IMR-90 (cell line): ENCODE measurements at places on chromosomes 7 and 10. TPM values are rescaled to one million over a fixed set of nuclear protein-coding genes. Genes with fewer than 3 reads are reported as not detected.

Gene RASA4B
- total RNA-seq = 1.8 and 3.3 TPM in 2 replicates

Gene CALHM3
- not detected in 2 replicates for total RNA-seq

Gene GCK
- 0.18 and 0.28 TPM in 2 replicates for total RNA-seq

DNA sequence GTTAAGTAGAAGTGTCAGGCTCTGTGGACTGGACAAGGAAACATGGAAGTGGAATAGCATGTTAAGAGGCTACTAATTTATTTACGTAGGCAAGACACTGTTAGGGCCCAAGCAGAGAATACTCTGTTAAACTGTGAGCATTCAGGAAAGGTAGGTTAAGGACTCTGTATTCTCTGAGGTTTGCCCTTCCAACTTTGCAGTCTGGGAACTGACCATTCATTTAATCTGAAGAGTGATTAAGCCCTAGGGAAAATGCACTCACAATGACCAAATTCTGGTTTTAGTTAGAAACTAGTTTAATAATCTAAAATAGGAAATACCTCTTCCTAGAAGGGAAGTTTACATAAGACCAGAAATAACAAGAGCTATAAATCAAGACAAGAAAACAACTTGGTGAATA lies 266.6 kb downstream of the SUGCT start:
- no peak for DNase-seq

DNA sequence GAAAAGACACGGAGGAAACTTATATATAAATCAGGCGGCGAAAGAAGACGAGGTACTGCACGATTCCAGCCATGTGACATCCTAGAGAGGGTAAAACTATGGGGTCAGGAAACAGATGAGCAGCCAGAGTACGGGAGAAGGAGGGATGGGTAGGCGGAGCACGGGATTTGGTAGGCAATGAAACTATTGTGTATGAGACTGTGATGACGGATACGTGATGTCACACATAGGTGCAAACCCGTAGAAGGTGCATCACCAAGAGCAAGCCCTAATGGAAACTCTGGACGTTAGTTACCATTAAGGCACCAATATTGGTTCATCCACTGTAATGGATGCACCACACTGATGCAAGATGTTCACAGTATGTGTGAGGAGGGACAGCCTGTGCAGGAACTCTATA lies 93.8 kb upstream of the MGMT start:
- DNase-seq = no peak

GRCh38 chr7:12456506-12456905 lies 52.8 kb upstream of the VWDE start:
- DNase-seq = no peak

GRCh38 chr10:52297747-52298146 lies 16.3 kb upstream of the DKK1 start:
- no peak for DNase-seq

DNA sequence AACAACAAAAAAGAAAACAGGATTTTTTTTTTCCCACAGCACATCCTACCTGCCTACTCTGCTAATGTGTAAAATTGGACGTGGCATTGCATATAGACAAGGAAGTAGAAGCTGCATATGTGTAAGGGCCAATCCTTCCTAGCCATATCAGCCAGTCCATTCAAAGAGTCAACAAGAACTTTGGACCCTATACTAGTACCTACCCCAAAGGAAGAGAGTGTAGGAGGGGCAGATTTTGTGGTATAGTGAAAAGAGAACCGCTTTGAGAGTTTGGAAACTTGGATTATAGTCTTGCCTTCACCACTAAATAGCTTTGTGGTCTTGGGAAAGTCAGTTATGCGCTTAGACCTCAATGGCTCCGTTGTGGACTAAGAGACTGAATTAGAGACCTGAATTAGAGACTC lies 12.1 kb upstream of the MCU start:
- DNase-seq = no peak

DNA sequence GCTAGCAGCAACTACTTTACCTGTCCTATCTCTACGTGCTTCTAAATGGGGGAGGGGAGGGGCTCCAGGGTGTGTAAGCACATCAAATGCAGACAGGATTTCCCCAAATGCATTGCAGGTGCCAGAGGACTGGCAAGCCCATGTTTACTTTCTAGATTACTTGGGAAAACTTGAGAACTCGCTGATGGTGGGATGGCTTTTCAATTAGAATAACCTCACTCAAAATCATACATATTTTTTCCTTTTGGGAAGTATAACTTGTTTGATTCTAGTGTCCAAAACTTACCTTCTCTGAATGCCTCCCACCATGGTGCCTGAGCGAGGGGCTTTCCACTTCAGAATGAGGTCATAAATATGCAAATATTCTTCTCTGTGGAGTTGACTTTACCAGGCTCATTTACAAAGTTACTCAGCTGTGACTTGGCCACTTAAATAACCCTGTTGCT lies 191.3 kb upstream of the RHOBTB1 start:
- no peak for DNase-seq

DNA sequence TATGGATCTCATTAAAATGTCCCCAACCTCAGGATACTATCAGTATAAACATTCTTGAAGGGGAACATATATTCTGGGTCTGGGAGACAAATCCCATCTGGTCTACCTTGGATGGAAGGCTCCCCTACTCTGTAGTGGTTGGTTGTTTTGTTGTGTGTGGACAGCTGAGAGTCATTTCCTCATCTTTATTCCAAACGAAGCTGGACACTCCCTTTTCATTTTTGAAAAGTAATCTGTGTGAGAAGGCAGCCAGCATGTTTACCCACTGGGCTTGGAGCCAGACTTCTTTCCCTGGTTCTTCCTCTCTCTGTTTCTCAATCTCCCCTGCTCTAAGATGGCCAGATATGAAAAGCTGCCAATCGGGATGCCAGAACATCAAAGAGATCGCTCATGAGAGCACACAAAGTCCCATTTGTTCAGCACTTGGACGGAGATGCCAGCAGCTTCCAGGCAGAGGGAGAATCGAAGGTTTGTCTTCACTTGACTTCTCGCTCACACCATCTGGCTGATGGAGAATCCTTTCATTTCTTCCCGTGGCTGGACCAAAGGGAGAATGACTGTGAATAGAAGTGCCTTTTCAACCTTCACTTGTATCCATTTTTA lies 108.1 kb upstream of the AGR3 start:
- DNase-seq = peak; percentile 80

- DNase-seq = peak; percentile 46
Observed at GRCh38 chr7:74412603-74413002, 41.1 kb upstream of the GTF2IRD1 start.

Gene PTER
- total RNA-seq = 5.0 and 6.9 TPM in 2 replicates

Gene KNDC1
- 0.18 and 0.56 TPM in 2 replicates for total RNA-seq

DNA sequence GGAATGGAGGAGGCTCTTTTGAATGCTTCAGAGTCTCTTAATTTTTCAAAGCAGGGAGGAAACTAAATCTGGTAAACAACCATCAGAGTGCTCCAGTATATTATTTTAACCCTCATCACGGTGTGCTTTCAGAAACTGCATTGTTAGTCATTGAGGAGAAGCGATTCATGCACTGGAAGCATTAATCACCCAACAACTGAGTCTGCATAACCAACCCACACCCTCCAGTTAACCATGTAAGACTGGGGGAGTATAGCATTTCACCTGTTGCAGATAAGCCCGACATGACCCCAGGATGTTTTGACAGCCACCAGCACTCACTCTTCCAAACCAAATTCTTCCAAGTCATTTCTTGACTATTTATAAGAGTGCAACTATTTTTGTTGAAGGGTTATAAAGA lies 257.6 kb downstream of the GATA3 start:
- DNase-seq = no peak

DNA sequence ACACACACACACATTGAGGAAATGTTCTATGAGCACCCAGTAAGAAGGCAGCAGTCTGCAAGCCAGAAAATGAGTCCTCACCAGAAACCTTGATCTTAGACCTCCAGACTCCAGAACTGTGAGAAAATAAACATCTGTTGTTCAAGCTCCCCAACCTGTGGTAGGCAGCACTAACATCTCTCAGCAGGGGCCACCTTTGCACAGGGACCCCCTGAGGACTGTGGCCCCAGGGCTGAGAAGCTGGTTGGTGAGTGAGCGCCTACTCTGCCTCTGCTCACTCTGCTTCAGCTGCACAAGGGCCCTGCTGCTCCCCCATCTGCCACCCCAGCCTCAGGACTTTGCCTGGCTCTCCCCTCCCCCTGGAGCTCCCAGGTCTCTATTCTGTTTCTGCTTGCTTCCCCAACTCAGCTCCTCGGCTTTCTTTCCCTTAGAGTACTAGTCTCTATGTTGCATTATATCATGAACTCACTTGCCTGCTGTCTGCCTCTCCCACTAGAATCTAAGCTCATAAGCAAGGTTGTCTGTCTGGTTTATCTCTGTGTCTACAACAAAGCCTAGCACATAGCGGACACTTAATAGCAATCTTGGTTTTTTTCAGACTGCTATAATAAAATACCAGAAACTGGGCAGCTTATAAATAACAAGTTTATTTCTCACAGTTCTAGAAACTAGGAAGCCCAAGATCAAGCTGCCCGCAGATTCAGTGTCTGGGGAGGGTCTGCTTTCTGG lies 40.4 kb upstream of the PRLHR start:
- no peak for DNase-seq

GRCh38 chr10:11076221-11076620 lies 58.5 kb downstream of the CELF2 start:
- DNase-seq = no peak

Gene FRAT2
- 2.5 and 2.8 TPM in 2 replicates for total RNA-seq

Gene SPDYE3
- not detected in 2 replicates for total RNA-seq

DNA sequence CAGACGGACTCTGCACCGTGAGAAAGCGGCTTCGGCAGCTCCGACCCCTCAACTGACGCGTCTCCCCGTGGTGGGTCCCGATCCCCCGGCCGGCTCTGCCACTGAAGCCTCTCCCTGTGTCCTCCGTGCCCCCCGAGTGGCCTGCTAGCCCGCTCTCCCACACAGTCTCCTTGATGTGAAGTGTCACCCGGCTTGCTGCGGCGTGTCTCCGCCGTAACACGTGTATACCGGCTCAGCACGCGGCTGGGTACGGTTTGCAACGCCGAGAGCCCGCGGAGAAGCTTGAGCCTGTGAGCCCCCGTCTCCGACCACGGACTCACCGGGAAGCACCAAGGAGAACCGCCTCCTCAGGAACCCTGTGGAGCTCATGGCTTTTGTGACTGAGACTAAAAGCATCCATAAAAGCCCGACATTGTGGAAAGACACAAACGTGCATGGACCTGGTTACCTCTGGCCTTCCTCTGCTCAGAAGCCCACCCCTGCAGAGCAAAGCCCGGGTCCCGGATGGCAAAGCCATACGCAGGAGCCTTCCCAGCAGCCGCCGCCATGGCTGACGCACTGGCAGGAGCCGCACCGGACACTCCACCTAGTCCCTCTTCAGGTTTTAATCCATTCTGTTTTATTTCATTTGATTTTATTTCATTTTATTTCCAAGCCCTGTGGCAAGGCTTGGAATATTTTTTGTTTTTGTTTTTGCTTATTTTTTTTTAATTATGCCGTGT lies 17.0 kb downstream of the PTPRN2 start:
- DNase-seq = no peak

DNA sequence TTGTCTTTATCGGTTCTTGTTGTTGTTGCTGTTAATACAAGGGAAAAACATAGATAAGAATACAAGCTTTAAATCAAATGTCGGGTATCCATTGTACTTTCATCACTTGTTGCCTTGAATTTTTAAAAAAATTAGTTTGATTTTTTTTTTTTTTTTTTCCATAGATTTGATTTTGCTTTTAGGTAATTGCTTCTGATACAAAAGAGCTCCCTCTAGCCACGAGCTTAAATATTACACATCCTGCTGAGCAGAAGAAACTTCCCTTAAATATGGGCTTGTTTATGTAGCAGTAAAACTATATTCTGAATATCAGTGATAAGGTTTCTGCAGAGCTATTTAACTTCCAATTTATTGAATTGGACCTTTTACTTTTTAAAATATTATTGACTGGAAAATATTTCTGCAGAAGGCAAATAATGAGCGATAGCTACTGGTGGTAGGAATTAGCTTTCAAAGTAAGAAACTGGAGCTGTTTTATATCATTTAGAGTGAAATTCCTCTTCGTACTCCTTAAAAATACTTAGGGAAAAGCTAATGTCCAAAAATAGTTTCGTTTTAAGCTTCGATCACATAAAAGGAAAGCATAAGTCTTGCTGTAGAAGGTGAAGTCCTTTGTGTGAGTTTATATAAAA lies 216.9 kb downstream of the POLR1F start:
- peak; percentile 66 for DNase-seq

- DNase-seq = no peak
Observed at GRCh38 chr10:78551184-78552005, 517.4 kb upstream of the ZMIZ1 start.

DNA sequence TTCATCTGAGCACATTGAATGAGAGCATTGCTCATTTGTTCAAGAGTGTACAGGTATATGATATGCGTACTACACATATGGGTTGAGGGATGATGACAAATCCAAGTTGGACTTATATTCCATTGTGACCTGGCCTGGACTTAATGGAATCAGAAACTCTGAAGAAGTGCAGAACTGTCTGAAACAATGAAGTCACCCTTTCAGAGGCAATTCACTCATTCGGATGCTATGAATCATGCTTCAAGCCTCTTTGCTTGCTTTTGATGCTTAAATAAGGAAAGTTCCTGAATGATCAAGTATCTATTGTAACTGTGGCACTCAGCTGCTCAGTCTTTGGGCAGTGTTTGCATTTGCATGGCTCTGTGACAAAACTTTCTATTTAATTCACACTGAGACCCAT lies 93.4 kb downstream of the ZNF365 start:
- DNase-seq = peak; percentile 52

Gene TNKS2
- 41.4 and 49.4 TPM in 2 replicates for total RNA-seq

GRCh38 chr7:43590862-43591557 lies 8.1 kb downstream of the STK17A start:
- no peak for DNase-seq

Gene KLF14
- total RNA-seq = not detected in 2 replicates

Gene TAS2R41
- not detected in 2 replicates for total RNA-seq

Gene CALN1
- total RNA-seq = not detected in 2 replicates

Gene PTPN20
- total RNA-seq = not detected in 2 replicates

DNA sequence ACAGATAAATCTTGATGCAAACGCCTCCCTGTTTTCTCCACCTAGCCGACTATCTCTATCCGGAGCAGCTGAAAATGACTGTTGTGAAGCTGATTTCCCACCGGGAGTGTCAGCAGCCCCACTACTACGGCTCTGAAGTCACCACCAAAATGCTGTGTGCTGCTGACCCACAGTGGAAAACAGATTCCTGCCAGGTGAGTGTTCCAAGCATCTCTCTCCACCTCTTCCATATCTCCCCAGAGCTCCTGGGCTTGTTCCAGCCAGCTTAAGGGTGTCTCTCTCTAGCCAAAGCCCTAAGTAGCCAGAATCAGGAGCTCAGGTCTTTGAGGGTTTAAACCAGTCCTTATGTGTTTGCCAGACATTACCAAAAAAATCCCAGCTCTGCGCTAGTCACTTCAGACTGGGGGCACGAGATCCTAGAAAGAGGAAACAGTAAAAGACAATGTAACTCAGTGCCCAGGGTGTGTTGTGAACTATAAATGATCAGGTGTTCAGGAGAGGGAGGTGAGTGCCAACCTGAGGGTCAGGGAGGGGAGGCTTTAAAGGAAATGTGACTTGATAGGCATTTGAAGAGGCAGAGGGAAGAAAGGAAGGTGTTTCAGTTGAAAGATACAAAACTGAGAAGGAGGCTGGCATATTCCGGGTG lies 4.4 kb downstream of the PLAU start:
- DNase-seq = no peak

DNA sequence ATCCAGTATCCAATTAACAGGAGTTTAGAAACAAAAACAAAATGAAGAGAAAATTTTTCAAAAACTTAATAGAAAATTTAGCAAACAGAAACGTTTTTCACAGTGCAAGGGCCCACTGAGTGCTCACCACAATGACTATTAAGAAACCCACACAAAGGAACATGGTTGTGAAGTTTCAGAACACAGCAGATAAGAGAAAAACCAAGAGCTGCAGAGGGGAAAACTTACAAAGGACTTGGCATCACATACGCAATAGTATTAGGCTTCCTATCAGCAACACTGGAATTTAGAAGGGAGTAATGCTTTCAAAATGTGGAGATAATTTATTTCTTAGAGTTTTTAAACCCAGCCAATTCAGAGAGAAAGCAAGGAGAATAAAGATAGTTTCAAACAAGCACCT lies 1.7 kb upstream of the C7orf25 start:
- DNase-seq = peak; percentile 11
